ENCODE measurements at places on chromosomes 4 and X.
A peak's percentile ranks its signal among the peaks of the same experiment; 100 is the strongest.

DNA sequence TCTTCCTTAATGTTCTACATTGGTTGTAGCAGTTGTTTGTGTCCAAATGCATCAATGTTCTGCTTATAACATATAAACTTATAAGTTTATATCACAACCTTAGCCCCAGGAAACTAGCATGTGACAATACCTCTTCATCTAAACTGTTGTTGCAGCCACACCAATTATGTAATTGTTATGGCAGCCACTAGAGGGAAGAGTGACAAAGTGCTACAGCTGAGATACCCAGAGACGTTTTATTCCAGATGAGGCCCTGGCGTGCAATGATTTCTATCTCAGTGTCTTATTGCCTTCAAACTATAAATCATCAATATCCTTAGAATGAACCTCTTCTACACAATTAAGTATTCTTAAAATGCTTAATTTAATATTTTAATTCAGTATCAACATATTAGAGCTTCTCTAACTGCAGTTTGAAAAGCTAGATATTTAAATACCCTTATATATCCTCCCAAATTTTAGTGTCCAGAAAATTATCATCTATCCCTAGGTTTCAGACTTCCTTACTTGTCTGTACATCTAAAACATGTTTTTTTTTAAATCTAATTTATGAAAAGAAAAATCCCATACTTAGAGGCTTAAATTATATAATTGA lies 171.6 kb downstream of the PCDH10 start:
- no peak for DNase-seq

- DNase-seq: no peak
Observed at GRCh38 chrX:13689741-13690211, 848 bp downstream of the RAB9A start.

- no peak for DNase-seq
Observed at GRCh38 chrX:39891781-39892180, 206.0 kb downstream of the BCOR start.

DNA sequence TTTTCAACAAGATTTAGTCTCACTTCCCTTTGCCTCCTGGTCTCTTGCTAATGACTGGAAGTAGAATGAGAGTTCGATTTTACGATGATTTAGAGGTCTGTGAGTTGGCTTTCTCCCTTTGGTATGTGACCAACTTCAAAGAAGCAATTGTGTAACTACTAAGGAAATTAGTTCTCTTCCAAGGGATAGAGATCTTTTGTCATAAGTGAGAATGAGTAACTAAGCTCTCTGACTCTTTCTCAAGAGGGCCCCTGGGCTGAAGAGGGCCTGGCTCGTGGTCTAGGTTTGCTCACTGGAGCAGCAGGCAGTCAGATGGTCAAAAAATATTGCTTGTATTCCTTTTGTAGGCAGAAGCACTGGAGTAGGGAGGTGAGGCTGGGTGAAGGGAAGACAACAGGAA lies 176.3 kb downstream of the ENOX2 start:
- DNase-seq: no peak

DNA sequence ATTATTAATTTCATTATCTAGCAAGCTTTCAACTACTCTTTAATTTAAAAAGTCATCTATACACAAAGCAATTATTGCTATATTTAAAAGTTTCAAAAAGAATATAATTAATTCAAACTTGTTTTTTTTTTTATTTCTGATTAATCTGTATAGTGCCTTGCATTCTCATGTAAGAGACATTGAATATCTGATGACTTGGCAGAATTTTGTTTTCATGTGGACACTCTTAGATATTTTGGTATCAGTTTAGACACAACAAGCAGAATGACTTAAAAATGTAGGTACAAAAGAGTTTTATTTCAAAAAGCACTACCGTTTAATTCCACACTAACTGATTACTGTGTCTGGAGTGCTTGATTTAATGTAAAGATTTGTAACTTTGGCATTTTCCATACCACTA lies 1129.6 kb downstream of the PDHA2 start:
- DNase-seq: no peak

GRCh38 chr4:123186731-123187130 lies 209.9 kb upstream of the SPRY1 start:
- no peak for DNase-seq

DNA sequence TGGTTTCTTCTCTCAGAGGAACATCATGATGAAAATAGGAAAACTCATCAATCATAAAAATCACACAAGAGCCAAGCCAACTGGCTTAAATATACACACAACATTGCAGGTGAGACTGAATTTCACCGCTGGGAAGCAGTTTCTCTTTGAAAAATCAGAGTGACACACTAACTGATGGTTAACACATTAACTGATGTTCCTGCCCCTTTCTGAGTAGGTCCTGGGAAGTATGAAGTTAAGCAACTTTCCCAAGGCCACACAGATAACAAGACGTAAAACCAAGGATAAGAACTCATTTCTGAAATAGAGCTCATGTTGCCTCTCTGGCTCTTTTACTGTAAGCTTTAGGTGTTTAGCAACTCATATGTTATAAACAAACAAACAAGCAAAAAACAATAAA lies 813.7 kb upstream of the HS3ST1 start:
- DNase-seq: no peak

DNA sequence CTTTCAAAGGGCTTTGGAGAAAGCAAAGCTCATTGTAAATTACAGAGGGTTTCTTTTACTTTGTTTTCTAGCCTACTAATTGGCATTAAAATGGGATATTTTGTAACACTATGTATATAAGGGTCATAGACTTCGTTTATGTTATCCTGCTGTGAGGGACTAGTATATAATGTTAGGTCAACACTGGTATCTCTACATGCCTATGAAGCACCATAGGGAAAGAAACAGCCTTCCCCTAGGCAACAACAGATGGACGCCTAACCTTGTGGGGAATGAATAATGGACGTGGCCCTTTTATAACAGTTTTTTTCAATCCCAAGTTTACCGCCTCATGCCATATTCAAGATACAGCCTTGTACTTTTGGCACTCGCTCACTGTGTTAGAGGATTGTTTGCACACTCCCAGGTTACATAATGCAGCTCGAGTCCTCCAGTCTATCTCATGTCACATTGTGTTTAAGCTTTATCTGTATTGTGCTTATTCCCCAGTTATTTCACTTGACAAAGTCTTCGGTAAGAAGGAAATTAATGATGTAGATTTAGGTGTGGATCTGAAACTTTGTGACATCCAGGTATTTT lies 711.0 kb downstream of the RPA4 start:
- DNase-seq: no peak

- no peak for DNase-seq
Observed at GRCh38 chr4:180160195-180160983, 2082.8 kb upstream of the TENM3 start.

DNA sequence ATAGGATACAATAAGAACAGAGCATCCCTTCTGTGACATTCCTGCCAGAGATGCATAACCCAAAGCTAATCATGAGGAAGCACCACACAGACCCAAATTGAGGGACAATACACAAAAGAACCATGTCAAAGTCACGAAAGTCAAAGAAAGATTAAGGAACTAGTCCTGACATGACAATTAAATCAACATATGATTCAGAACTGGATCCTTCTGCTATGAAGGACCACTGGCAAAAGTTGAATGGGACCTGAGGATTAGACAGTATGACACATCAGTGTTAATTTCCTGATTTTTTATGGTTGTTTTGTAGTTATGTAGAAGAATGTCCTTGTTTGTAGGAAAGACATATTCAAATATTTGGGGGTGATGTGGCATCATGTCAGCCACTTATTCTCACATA lies 13.9 kb downstream of the ACOT9 start:
- DNase-seq: no peak

DNA sequence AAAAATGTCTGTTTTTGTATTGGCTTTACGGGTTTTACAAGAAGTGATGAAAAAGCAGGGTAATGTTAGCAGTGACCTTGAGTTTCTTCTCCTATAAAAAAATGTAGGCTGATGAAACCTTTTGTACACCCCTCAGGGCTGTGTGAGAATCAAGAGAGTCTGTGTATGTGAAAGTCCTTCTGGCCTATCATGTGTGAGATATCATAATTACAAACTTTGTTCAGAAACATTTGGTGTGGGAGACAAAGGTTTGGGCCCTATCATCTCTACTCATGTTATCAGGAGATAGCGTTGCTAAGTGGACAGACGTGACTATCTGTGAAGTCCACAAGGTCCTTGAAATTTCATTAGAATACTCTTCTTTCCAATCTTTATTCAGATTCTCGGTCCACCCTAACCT lies 170.6 kb upstream of the HAND2 start:
- DNase-seq: no peak

DNA sequence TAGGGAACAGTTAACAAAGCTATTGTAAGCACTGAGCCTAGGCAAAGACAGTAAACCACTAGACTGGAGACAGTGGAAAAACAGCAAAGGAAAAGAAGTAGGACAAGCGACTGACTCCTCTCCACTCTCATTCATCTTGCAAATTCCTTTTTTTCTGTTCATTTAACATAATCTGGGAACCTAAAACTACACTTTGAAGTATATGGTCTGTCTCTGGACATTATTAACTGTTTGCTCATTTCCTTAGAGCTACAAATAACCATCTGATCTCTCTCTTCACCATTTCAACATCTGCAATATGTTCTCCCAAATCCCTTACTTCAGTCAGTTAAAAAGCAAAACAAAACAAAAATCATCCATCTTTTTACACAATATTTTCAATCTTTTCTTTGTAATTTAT lies 642 bp downstream of the HMGN5 start:
- DNase-seq: no peak

GRCh38 chr4:22473268-22473667 lies 42.6 kb downstream of the ADGRA3 start:
- no peak for DNase-seq

DNA sequence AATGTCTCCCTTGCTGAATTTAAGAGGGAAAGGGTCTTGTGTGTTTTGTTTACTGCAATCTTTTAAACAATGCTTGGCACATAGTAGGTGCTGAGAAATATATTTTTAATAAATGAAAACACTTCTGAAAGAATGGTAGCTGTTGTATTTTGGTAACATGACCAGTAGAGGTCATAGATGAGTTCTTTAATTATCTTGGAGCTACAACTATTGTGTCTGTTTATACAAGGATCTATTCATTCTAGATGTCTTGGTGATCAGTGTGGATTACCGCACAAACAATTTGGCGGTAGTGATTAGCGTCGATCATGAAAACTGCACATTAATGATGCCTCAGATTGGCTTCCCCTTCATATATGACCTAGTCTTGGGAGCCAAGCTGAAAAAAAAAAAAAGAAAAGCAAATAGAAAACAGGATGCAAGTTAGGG lies 21.4 kb upstream of the SCRG1 start:
- DNase-seq: no peak

DNA sequence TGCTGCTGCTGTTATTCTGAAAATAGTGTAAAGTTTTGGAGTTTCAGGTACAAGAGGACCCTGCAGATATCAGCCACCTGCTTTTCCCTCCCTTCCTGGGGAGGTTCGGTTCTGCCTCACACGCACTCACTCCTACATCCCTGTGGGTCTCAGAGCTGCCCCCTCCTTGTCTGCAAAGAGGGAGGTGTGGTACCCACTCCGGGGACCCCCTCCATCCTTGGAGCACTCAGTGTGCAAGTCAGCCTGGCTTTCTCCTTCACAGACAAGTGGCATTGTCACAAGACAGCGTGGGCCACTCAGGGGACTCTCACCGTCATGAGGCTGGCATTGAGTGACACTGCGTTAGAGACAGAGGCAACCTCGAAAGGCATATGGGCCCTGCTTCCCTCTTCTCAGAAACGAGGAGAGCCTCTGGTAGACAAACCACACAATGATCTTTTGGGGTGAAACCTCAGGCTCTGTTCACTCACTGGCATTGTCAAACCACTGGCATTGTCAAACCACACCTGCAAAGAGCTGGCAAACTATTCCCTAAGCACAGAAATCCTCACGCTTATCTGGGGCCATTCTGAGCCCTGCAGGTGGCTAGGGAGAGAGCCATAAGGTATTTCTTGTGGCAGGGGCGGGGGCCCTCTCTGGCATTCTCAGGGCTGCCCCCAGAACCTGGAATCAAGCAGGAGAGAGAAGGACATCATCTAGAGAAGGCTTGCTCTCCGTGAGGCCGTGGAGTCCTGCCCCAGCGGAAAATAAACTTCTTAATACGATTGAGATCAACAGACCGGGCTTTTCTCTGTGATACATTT lies 285.0 kb downstream of the SHOX start:
- peak; percentile 7 for DNase-seq

DNA sequence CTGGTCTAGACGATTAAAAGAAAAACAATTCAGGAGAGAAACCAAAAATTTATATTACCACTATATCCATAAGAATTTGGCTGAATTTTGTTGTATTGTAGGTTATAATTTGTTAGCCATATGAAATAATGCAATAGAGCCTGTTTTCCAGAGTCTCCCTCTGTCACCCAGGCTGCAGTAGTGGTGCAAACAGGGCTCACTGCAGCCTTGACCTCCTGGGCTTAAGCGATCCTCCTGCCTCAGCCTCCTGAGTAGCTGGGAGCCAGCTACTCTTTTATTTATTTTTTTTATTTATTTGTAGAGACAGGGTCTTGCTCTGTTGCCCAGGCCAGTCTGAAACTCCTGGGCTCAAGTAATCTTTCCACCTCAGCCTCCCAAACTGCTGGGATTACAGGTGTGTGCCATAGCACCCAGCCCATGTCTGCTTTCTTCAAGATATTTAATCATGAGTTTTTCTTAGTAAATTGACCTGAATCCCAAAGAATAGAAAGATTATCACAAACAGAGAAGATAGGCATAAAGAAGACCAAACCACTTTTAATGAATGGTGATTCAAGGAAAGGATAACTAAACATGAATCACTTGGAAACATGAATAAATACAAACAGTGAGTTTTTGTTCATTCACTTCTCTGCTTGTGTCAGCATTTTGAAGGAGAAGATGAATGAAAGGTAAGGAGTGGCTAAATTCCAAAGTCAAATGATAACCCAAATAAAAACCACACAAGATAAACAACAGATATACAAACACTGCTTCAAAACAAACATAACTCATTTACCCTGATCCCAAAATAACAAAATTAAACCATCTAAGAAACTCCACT lies 82.1 kb downstream of the PPP3CA start:
- no peak for DNase-seq

DNA sequence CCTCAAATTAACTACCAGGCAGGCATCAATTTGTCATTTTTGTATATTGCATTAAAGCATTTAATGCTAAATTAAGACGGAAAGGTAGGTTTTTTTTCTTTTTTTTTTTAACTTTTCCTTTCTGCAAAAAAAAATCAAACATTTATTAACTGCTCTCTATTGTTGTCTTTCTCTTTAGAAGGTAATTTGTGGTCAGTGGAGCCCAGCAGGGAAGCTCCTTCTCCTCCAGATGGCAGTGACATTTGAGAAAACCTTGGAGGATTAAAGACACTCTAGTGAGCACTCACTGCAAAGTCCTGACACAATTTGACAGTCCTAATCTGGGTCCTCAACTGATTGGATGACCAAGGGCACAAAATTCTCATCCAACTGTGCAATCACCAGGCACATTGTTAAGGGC lies 102.4 kb downstream of the SLIT2 start:
- DNase-seq: no peak

Data from stimulated activated CD4-positive, alpha-beta T cell treated with anti-CD3 and anti-CD28 coated beads, Interleukin-2, amount 100 ng/mL, for 48 hours (primary cell).